ENCODE measurements at places on chromosomes 6 and 20.

DNA sequence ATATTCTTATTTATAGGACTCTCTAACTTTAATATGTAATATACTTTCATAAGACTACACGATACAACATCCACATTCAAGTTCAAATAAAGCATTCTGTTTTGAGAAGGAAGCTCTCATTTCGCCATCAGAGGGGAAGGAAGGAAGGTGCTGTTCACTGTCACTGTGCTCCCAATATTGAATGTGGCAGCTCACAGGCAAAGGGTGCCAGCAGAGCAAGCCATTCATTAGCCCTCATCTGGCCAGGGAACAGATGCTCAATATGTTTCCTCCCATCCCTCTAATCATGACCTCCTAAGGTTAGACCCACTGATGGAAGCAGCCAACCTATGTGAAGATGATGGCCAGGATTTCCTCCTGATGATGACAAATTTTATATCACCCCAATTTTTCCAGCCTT lies 154.4 kb downstream of the DST start:
- DNase-seq: no peak

GRCh38 chr6:125339653-125340052 lies 37.9 kb upstream of the HDDC2 start:
- DNase-seq: no peak

DNA sequence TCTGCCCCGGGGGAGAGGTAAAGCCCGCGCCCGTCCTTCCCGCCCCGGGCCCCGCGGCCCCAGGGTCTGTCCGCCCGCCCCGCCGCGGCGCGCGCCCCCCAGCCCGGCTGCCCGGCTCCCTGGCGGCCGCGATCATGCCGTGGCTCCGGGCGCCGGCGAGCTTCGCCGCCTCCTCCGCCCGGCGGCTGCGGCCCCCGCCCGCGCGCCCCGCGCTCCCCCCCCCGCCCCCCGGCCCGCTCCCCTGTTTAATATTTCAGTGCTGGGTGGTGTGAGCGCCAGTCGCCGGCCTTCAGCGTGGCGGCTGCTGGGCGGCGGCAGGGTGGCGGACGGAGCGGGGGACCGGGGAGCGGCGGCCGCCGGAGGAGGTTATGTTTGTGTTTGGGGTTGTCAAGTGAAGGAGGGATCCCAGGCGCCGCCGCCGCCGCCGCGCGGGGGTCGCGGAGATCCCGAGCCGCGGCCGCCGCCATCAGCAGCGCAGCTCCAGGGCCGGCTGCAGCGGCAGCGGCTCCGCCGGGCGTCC lies at the start of gene HIVEP1:
Gene HIVEP1, plus strand, starts transcription at position 275 of the 520 bp plus-strand sequence. CDS start 3,317 bp downstream, outside the sequence.
- DNase-seq: no peak

DNA sequence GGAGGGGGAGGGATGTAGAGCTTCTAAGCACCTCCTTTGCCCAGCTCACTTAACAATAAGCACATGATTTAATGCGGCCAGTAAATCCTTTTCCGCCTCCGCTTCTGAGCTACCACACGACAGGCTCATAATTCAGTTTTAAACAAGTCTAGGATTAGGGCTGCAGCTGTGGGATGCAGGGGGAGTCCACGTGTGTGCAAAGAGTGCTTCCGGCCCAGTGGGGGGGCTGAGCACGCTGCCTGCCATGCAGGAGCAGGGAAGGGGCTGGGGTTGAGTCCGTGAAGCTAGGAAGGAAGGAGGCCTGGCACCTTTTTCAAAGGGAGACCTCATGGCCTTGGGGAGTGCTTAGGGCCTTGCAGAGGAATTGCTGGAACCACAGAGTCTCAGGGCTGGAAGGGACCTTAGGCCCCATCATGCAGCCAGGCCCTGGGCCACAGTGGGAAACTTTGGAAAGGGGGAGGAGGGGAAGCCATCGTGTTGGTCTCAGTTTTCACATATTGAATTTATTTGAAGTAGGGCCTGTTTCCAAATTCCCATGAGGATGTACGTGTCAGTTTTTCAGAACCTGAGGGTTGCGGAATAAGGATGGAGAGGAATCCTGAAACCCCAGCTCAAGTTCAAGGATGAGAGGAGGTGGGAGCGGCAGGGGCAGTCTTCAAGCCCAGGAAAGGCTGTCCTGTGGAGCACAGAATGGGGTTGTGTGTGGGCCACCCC lies 96.1 kb downstream of the VEGFA start:
- DNase-seq: no peak

- no peak for DNase-seq
Measured at GRCh38 chr6:166341464-166341863, 881 bp downstream of the SFT2D1 start.

DNA sequence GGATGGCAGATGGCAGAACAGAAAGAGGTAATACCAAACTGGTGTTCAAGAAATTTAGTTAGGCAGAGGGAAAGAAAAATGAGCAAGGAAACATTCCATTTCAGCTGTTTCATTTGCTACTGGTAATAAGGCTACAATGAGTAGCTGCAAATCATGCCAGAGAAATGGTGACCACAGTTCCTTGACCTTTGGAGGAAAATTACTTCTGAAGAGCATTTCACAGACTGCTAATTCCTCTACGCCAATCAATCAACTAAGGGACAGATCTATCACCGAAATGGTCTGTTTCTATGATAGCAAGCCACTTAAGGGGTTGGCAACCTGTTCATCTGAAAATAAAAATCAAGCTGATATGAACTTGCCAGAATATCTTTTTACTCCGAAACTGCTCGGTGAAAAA lies 119.5 kb downstream of the PTPRK start:
- DNase-seq: no peak

DNA sequence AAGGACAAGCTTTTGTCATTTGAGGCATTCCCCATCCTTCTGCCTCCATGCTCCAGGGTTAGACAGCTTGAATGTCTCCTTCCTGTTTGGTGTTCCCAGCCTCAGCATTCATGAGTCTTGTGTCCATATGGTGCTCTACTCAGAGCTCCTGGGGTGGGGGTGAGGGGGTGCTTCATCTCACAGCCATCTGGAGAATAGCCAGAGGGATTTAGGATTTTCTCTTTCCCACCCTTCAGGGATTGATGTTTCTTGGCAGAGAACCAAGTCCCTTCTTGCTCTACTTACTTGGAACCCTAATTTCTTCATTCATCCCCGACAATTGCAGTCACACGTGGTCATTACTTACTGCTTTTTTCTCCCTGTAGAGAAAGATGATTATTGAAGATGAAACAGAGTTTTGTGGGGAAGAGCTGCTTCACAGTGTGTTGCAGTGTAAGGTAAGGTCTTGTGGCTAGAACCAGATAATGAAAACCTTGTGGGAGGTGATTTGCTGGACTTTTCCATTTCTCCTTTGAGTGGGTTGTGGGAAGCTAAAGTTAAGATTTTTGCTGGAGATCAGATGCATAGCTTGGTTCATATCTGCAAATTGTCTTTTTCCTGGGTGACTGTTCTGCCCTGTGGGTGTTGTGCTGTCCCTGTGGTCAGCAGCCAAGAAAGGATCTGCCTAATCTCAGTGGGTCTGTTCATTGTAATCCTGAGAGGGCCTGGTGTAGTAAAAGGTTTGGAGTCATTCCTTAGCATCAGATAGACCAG lies 18.6 kb downstream of the CMTR1 start:
- no peak for DNase-seq

DNA sequence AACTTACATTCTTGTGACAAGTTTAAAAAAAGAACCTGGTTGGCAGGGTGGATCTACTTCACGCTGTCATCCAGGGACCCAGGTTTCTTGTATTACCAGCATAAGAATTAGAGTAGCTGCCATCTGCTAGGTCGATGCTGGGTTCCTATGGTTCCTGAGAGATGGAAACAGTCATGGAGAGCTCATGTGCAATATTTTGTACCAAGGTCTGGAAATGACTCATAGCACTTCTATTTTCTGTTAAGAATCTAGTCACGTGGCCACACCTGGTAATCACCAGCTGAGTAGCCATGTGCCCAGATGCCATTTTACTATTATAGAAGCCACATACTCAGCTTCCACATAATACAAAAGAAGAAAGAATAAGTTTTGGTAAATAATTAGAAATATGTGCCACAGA lies 171.3 kb downstream of the CD83 start:
- no peak for DNase-seq

- DNase-seq: peak; percentile 88
Measured at GRCh38 chr6:33271468-33272274, at the start of the genes RPS18 and VPS52. Gene RPS18 (plus strand): TSS chr6:33272075. CDS start chr6:33272120, 45 bp downstream. Gene VPS52 (minus strand): TSS chr6:33271876. CDS start chr6:33271675, 201 bp downstream.

DNA sequence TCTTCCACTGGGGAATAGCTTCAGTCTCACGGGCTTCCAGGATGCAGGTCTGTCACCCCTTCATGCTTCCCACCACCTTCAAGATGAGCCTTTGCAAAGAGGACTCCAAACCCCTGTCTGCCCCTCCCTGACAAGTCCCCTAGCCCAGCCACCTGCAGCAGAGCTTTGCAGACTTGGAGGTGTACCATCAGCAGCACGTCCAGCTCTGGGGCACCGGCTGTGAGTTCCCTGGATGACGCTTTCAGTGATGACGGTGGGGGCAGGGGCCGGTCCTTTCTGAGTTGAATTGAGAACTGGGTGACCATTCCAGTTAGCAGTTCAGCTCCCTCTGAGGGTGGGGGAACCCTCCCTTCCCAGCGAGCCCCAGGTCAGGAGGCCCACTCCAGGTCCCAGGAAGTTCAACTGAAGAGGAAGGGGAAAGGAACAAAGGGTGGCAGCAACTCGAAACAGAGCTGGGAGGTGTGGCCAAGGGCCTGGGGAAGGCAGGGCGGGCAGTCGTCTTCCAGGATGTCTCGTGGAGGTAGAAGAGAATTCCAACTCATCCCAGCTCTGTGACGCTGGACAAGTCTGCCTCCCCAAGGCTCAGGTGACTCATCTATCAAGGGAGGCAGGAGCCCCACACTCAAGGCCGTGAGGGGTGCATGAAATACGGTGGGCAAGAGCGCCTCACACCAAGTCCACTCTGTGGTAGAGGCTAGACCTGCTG lies 86.0 kb downstream of the PTPN1 start:
- DNase-seq: no peak

- DNase-seq: no peak
Measured at GRCh38 chr6:157763904-157764177, 59.2 kb upstream of the SNX9 start.

GRCh38 chr6:87661016-87661415 lies 41.0 kb downstream of the AKIRIN2 start:
- DNase-seq: no peak

DNA sequence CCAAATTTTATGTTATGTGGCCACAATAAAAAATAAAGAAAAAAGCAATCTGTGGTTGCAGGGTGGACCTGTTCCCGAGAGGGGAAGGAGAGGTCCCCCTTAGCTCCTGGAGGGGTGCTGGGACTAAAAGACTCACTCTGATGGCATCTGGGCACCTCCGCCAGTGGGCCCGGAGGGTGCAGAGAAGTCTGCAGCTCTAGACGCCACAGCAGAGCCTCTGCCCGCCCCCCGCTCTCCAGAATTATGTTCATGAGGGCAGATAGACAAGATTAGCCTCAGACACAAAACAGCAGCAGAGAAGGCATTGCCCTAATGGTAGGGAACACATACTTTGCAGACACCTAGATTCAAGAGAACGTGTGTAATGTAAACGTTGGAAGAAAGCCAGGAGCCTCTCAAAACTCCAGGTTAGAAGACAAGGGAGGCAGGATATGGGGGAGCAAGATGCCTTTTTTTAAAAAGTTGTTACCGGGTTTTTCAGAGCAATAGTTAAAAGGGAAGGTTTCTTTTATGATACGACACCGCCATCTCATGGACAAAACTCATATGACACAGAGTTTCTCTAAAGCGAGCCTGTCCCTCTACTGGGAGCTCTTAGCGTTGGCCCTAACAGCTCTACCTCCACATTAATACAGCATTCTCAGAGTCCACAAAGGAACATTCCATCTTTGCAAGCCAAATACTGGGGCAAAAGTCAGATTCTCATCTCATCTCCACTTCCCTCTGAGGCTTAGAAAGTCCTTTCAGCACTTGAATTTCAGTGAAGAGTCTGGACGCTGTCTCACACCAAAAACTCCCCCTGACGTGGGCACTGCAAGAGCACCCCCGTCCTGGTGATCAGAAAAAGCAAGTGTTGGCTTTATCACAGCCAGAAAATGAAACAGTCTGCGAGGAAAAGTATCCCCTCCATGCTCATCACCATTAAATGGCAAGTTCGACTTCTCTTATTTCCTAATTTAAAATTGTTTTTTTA lies 47.2 kb downstream of the FOXF2 start:
- DNase-seq: peak; percentile 25

GRCh38 chr6:80460257-80460865 lies 353.9 kb downstream of the BCKDHB start:
- no peak for DNase-seq

GRCh38 chr6:152636609-152637295 lies 410 bp downstream of the SYNE1 start:
- DNase-seq: no peak

- no peak for DNase-seq
Measured at GRCh38 chr6:35737413-35738211, 780 bp downstream of the ARMC12 start.

GRCh38 chr20:55472704-55473103 lies 532.6 kb downstream of the CBLN4 start:
- DNase-seq: no peak

- no peak for DNase-seq
Measured at GRCh38 chr6:63245909-63246308, 34.6 kb downstream of the FKBP1C start.

- DNase-seq: no peak
Measured at GRCh38 chr20:53216478-53216855, 244.3 kb downstream of the TSHZ2 start.

DNA sequence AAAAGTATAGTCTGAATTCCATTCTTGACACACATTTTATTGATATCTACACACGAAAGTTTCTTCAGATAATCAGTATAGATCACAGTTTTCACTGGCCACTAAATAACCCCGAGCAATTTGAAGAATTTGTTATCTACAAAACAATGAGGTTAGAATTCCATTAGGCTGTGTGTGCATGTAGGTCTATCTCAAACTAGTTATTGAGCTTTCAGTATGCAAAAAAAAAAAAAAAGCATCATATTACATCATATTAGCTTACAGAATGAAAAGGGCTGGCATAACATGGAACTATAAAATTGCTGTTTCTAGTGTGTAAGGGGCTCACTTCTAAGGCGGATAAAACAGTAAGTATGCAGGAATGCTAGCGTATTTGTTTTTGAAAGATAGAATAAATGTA lies 59.5 kb upstream of the ADGRG6 start:
- no peak for DNase-seq

DNA sequence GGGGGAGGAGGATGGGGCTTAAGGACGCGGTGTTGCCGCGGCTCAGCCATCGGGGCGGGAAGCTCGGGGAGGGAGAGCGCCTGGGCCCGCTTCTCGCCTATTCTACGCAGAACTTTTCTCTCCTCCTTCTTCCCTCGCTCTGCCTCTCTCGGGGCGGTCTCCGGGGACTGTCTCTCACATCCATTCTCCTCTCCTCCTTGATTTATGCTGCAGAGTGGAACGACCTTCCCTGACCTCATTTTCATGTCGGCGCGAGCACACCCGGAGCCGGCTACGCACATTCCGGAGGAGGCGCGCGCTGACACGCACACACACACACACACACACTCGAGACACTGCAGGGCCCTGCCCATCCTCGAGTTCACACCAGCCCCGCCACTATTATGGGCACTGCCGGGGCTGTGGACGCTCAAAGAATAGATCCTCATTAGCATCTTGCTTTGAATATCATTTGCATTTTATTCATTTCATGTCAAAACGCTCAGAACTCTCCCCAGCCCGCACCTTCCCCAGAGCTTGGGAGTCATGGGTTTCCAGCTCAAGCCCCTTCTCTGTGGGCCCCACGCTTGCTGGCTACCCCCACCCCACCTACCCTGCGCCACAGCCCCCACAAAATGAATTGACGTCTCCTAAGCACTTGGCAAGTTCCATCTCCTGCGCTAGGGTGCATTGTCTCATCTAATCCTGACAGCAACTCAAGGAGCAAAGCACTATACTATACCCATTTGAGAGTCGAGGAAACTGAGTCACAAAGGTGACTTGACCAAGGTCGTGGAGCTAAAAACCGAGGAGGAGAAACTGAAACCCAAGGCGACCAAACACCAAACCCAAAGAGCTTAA lies 36.8 kb downstream of the NCR2 start:
- DNase-seq: peak; percentile 4

Data from stimulated activated CD8-positive, alpha-beta memory T cell treated with anti-CD3 and anti-CD28 coated beads, Interleukin-12 subunit alpha, Interleukin-12 subunit beta, amount 100 ng/mL, for 1 hour (primary cell).